ENCODE measurements at places on chromosomes 1 and 21.

DNA sequence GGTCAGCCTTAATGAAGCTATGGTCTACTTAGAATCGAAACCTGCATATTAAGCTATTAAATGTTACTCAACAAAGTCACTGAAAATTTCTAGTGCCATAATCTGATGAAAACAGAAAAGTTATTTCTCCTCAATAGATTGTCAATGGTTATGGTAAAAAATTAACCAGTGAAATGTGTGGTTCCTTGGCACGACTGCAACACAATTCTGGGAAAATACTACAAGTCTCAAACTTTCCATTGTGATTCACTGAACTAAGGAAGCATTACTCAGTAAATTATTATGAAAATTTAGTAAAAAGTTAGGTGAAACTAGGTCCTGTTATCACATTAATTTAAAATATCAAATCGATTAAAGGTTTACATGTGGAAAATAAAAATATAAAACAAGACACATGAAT is 12.8 kb upstream of the OR2T10 start:
- no peak for DNase-seq

GRCh38 chr1:201504179-201504631 is 2.7 kb downstream of the CSRP1 start:
- no peak for DNase-seq

- peak; percentile 80 for DNase-seq
These were observed 4.6 kb downstream of the ID3 start for GRCh38 chr1:23554481-23555269.

DNA sequence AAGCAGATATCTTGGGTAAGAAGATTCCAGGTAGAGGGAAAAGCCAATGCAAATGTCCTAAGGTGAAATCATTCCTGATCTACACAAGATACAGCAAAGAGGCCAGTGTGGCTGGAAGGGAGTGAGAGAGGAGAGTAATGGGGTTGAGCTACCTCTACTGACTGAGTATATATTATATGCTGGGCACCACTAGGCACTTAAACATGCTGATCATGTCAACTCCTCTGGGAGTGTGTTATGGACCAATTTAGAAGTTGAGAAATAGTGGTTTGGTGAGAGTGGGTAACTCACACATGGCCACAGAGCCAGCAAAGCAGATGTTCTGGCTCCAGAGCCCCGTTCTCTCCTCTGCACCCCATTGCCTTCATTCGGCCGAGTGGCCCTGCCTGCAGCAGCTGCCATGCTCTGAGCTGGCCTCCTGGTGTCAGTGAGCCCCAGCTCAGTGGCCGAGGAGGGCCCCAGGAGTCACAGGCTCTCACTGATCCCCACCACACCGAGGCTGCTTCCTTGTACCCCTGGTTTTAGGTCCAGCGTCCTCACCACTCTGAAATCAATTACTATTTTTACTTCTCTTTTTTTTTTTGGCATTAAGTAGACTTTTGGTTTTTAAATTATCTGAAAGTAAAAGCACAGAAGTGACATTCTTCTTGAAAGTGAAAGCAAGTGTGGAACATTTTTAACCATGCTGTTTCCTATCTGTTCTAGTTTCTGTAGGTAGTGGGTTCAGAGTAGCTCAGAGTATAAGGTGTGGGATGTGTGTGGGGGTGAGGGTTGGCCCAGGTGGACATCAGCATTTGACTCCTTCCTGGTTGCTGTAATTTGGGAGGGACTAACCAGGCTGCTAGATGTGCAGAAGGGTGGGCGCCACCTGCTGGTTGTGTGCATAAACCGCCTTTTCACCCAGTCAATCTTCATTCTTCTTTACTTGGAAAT is 45.8 kb upstream of the CRNN start:
- peak; percentile 62 for DNase-seq

GRCh38 chr1:40155910-40156309 is 5.3 kb upstream of the RLF start:
- DNase-seq: no peak

DNA sequence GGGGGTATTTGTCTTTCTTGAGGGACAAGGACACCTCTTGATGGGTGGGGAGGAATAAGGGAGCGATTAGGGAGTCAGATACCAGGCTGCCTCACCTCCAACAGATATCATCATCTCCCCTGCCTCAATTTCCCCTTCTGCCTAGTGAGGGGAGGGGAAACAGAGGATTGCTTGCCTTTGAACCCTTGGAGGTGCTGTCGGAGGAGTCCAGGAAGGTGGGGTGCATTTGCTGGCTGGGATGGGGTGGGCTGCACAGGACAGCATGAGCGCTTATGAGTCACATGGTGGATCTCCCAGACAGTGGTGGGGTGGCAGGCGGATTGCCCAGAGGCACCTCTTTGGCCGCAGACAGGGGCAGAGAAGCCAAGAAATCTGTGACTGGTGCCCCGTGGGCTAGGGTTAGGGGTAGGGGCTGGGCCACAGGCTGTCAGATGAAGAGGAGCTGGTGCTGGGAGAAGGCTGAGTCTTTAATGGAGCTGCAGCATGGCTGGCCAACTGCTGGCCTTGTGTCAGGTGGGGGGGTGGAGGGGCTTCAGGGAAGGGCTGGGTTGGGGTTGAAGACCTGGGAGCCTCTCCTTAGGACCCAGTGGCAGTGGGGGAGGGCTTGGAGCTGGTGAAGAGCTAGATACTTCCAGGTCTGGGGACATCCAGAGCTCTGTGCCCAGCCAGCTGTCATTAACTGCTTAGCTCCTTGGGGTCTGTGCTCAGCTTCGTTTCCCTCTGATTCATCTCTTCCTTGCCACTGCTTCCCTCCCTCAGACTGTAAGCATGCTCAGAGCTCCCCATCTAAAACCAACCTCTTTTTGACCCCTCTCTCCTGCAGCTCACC is 7.0 kb upstream of the ADORA1 start:
- DNase-seq: no peak

DNA sequence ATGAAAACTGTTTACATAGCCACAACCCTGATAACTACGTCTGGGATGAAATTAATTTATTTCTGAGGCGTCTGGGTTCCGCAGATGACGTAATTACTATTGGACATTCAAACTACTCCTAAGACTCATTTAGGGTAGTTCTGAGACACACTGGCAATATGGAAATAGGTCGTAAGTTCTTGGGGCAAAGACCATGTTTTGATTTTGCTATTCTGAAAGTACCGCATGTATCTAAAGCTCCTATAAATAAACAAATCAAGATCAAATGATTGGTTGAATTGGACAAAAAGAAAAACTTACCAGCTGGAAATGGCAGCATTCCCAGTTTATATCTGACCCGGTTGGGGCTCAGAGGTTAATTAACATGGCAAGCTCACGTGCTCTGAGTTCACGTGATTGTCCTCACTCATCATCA is 74.3 kb downstream of the DHRS3 start:
- no peak for DNase-seq

DNA sequence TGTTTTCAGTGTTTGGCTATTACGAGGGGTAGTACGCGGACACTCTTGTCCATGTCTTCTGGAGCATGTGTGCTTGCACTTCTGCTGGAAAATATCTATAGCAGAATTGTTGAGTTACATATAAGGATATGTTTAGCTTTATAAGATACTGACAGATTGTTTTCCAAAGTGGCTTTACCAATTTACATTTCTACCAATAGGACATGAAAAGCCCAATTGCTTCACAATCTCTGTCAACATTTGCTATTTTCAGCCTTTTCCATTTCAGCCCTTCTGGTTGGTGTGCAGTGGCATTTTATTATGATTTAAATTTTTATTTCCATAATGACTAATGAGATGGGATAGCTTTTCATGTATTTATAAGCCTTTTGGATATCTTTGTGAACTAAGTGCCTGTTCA is 6.3 kb upstream of the ANGPTL7 start:
- DNase-seq: no peak
